AG09309 (cell line): ENCODE measurements at places on chromosomes 6 and 20.
A peak's percentile ranks its signal among the peaks of the same experiment; 100 is the strongest.

DNA sequence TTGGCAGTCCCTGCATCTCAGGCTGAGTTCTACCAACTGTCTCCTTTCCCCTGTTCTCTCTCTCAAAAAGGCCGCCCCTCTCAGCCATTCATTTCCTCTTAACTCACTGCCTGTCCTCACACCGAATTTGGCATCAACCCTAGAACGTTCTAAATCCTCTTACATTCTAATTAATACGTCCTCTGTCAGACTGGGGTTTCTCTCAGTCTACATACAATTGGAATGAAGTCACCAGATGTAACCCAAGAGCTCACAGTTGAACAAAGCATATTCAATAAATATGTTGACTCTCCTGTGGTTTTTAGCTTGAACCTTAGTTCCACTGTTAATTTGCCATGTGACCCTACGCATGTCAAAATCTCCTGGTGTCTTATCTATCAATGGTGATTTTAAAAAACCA is 269.6 kb downstream of the CLIC5 start:
- no peak for DNase-seq

DNA sequence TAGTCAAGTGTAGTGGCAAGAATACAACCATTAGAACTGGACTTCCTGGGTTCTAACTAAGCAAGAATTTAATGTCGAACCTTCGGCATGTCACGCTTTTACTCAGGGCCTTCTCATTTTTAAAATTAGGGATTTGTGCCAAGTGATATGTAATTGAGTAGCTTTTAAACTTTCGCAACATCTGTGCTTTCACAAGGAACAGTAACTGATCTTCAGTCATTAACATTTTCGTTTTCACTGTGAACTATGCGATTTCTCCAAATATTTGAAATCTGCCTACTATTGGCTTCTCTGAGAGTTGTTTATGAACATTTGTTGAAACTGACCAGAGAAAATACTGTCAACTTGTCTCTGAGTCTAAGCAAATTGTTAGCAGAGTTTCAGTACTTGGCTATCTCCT is 27.6 kb downstream of the GRM1 start:
- no peak for DNase-seq

DNA sequence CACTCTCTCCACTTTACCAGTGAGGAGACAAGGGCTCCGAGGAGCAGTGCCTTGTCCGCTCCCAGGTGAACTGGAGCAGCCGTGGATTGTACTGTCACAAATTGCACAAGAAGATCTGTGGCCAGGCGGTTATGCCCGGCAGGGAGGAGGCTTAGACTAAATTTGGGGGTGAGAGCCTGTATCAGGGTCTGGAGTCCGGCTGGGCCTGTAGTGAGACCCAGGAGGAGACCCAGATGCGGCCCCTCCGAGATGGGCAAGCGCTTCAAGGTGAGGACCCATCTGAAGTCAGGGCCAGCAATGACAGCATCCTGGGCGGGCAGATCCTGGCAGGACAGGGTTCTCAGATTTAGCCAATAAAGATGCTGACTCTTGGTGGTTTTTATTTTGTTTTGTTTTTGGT is 27.6 kb downstream of the BANF2 start:
- no peak for DNase-seq

DNA sequence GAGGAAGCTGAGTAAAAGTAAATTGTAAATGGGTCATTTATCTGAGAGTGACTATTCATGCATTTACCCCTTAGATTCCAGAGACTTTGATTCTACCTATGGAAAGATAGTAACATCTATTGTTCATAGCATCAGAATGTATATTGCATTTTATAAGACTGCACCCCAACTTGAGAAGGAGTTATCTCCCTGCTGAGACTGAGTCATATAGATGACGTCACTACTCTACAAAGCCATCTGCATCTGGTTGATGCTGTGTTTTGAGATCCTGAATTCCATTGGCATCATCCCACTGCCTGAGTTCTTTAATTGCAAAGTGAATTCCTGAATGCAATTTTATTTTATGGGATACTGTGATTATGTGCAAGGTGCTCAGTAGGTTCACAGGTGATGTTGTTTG is 444.0 kb upstream of the SLC35B3 start:
- DNase-seq: no peak

- no peak for DNase-seq
Observed at GRCh38 chr6:159728531-159728964, 1.2 kb downstream of the WTAP start.

DNA sequence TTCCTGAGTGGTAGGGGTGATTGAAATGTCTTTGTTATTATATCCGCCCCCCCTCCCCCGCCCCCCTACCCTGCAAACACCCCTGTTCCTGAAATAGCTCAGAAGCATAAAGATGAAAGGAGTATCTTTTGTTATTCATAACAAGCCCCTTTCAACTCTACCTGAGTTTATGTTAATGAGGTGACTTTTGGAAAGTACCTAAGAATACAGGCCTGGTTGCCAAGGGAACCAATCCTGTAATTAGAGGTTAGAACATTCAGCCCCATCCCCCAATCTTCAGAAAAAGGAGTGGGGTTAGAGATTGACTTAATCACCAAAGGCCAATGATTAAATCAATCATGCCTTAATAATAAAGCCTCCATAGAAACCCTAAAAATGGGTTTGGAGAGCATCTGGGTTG is 979.2 kb upstream of the GJE1 start:
- DNase-seq: no peak

DNA sequence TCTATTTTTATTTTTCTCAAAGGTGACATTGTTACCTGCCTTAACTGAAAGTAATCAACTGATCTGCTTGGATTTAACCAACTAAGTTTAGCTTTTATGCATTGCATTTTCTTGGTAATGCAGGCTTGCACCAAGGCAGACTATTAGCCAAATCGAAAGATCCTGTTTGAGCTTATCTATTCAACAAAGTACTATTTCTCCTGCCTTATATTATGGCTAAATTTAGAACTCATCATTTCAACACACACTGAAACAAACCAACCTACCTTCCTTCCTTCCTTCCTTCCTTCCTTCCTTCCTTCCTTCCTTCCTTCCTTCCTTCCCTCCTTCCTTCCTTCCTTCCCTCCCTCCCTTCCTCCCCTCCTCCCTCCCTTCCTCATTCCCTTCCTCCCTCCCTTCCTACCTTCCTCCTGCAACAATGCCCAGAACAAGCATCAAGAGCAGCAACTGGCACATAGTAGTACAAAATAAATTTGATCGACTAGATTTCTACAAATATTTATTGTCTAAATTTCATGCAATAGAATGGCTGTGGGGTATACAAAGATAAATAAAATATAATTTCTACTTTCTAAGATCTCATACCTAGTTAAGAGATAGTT is 17.0 kb upstream of the RNF182 start:
- no peak for DNase-seq

GRCh38 chr6:37696220-37696840 is 1.4 kb downstream of the MDGA1 start:
- no peak for DNase-seq

DNA sequence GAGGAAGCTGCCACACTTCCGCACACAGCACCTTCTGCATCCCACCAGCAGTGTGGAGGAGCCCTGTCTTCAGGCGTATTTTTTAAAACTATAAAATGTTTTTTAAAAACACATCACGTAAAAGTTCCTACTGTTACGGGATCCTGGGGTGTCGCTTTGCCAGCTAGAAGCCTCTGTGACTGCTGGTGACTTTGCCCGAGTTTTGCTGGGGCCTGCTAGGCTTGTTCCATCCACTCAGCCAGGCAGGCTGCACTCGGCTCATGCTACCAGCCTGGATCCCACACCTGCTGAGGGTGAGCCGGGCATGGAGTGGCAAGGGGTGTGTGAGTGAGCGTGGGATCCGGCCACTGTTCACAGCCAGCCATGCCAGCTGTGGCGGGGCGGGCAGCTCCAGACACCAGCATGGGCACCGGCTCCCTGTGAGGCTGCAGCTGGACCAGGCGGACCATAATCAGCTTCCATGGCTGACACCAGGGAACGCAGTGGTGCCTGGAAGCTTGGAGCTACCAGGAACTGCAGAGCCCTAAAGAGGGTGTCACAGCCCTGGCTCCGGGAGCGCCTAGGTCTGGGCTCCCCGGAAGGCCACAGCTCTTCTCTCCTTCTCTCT is 12.3 kb upstream of the SLCO4A1 start:
- DNase-seq: no peak

DNA sequence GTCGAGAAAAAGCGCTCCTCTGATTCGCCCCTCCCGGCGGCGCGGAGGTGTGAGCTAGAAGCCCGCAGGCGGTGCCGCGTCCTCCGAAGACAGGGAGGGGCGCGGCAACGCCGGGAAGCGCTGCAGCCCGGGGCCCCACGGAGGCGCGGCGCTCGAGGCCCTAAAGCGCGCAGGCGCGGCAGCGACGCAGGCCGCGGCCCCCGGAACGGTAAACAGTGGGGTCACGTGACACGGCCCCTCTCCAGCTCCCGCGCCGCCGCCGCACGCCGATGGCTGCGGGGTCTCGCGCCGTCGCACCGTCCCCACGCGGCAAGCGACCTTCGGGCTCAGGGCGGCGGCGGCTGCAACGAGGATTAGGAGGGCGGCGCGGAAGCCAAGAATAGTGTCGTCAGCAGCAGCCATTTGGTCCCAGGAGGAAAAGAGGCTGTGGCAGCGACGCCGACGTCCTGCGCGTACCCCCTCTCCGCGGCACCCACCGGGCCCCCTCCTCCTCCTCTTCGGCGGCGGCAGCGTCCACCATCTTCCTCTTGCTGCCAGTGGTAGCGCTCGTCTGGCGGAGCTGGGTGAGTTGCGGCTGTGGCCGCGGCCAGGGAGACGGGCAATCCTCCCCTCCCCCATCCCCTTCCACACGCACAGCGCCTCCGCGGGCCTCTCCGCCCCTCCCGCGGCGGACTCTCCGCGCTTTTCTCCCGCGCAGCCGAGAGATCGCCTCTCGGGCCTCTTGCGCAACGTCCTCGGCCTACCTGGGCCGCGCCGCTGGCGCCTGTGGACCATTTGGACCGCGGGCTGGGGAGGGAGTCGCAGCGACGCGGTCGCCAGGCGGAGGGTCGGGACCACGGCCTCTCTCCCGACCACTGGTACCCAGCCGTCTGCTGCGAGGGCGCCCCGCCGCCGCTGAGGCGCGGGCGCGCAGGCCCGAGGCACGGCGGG is at the start of gene PHF3:
PHF3 (plus strand) TSS at position 215 of the 930 bp plus-strand sequence. CDS start 10,750 bp downstream, outside the sequence.
- DNase-seq: peak; percentile 49

DNA sequence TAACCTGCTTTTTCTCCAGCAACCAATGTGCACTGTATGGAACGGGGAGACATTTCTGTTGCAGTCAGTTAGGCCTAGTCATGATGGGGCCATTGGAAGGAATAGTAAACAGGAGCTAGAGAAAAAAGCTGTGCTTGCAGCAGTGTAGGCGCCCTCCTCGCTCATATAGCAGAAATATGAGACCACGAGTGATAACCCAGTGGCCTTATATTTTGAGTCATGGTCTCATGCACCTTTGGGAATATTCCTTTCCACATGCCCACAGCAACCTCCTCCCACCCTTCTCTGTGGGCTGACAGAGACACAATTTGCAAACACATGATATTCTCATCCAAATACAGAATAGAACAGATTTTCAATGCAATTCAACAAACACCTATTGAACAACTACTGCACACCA is 248.9 kb upstream of the CITED2 start:
- DNase-seq: no peak

GRCh38 chr6:134921721-134922261 is 28.1 kb downstream of the ALDH8A1 start:
- DNase-seq: no peak

DNA sequence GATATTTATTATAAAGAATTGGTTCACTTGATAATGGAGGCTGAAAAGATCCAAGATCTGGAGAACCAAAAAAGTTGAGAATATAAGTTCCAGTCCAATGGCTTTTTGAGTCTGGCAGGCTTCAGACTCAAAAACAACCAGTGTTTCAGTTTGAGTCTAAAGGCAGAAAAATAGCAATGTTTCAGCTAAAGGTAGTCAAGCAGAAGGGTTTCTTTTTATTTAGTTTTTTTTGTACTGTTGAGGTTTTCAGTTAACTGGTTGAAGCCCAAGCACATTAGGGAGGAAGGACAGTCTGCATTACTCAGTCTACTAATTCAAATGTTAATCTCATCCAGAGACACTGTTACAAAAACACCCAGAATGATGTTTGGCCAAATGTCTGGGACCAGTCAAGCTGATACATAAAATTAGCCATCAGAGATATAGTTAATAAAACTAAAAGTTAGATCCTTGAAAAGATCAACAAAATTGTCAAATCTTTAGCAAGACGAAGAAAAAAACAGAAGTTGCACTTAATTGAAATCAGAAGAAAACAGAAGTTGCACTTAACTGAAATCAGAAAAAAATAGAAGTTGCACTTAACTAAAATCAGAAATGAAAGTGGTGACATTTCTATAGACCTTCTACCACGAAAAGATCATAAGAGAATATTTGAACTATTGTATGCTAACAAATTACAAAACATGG is 980.3 kb upstream of the FLRT3 start:
- DNase-seq: no peak

DNA sequence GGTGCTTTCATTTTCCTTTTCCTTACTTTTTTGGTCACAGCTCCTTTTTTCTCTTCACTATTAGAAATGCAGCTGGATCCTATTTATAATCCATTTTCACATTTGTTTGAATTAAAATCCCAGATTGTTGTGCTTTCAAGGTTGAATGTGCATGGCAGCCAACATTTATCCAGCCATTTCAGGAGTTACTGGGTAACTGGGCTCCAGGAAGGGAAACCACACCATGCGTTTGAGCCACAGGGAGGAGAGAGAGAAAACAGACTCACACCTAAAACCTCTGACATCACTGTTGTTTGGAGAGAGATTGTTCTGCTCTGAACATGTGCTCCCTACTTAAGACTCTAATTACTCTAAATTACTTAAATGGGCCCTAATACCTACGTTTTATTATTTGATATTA is 173.4 kb downstream of the BMP2 start:
- DNase-seq: no peak

GRCh38 chr20:44762466-44763140 is 16.9 kb downstream of the KCNK15 start:
- no peak for DNase-seq

DNA sequence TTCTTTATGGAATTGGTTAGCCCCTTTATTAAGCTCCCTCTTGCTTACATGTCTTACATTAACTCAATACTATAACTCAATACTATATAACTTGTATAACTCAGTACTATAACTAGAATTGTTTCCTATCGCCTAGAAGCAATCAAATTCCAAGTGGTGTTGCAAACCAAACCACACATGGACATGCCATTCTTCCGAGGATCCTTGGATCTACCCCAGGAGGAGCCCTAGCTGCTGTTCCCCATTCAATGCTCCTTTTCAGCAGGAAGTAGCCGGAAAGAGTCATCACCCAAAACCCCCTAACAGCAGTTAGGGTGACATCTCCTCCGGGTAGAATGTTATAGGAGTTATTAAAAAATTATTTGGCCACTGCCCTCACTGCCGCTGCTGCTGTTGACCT is 40.5 kb downstream of the PLN start:
- no peak for DNase-seq

DNA sequence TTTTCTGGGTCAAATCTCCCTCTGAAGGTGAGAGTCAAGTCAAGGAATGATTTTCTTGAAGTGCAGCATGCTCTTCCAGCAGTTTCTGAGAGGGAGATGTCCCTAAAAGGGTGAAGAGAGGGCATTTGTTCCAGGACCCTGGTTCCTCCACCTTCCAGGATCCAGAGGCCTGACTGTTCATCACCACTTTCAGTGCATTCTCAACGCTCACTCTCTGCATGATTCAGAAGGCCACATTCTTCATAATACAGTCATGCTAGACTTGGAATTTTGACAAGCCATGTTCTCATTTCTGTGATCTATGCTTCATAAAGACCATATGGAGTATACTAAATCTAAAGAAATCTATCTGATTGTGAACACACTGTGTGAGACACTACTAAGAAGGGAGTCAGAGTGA is 85.1 kb downstream of the PDE7B start:
- peak; percentile 77 for DNase-seq

- no peak for DNase-seq
Observed at GRCh38 chr6:120894077-120894476, 440.2 kb downstream of the TBC1D32 start.

- no peak for DNase-seq
Observed at GRCh38 chr6:127199470-127199869, 67.2 kb upstream of the RNF146 start.
